ENCODE measurements at places on chromosomes 2 and 18.
A peak's percentile ranks its signal among the peaks of the same experiment; 100 is the strongest.

DNA sequence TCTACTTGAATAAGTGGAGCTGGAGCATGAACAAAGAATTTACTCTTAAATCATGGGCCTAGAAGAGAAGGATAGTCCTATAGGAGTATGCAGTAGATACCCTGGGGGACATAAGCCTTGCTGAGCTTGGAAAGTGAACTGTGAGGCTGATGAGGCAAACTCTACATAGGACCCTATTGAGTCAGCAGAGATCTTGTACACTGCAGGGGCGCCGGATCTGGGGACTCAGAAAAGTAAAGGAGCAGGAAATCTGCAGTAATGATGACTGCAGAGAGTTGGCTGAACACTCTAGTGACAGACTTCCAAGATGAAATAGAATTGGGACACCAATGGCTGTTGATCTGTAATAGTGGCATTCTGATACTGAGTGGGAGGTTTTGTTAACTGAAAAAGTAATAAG lies 543.7 kb downstream of the XIRP2 start:
- DNase-seq: no peak

GRCh38 chr18:37534627-37535026 lies 31.0 kb downstream of the CELF4 start:
- DNase-seq: no peak

GRCh38 chr18:30004965-30005364 lies 1037.6 kb downstream of the DSC3 start:
- no peak for DNase-seq

DNA sequence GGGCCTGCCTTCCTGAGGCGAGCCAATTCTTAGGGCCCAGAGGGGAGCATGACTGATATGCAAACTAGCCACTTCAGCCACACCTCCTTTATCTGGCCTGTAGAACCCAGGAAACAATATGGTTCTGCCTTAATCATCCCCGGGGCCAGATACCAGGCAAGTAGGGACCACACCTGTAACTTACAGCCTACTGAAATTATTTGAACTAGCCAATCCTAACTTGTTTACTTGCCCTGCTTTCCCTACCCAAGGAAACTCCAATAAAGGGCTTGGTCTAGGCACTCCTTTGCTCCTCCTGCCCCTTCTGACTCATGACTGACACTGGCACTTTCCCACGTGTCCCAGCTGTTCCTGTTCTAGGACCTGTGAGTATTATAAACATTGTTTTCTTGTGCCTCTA lies 57.6 kb downstream of the MYOM1 start:
- peak; percentile 61 for DNase-seq

- DNase-seq: no peak
Observed at GRCh38 chr18:55443776-55444175, 144.2 kb downstream of the TCF4 start.

GRCh38 chr2:7609974-7610373 lies 692.8 kb downstream of the RNF144A start:
- no peak for DNase-seq

Measured in OCI-M1 (cell line).